Cerebellar cortex (tissue), 1 donor: ENCODE measurements at places on chromosomes 2 and 18.
A peak's percentile ranks its signal among the peaks of the same experiment; 100 is the strongest.

DNA sequence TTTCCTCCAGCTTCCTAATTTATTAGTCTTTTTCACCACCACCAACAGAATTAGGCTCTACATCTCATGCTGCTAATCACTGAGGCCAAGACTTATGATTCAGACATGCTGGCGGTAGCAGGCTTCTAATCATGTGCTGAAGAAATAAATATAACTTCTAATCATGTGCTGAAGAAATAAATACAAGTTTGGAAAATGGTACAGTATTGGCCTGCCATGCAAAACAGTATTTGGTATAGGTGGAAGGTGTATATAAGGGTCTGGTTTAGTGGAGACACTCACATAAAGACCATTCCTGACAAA lies 240.7 kb downstream of the TGIF1 start:
- peak; percentile 68 for DNase-seq

DNA sequence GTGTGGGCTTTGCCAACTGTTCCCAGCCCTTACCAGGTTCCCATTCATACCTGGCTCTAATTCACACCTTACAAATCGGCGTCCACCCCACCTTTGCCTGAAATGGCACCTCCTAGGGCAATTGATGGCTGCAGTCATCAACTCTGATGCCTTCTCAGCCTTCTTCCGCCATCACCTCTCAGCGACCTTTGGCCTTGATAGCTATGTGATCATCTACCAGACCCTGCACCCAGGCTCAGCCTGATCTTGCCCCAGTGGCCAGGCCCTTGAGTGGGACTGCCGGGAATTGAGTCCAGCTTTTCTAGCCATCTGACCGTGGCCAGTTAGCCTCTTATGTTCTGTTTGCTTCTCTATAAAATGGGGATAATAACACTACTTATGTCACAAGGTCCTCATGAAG lies 32.5 kb downstream of the PSD4 start:
- no peak for DNase-seq

- DNase-seq = peak; percentile 18
Observed at GRCh38 chr2:27501042-27501441, 4.4 kb downstream of the GCKR start.

DNA sequence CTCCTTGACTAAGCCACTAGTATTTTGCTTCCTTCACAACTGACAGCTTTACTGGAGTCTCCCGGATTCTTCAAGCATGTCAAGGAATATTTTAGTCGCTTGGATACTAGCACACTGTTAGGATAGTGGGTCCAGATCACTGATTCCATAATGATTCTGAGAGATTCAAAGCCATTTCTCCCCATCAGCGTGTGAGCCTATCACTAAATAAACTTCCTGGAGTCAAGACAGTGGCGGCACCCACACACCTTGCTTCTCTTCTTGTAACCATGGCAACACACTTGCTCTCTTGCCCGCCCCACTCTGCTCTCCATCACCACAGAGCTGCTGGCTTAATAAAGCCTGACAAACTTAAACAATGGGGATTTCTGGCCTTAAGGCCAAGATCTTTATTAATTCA lies 245.1 kb downstream of the LRRTM1 start:
- no peak for DNase-seq

GRCh38 chr18:56807901-56808300 lies 156.7 kb downstream of the WDR7 start:
- DNase-seq = no peak

- no peak for DNase-seq
Observed at GRCh38 chr2:30714811-30715709, 92.2 kb downstream of the CAPN13 start.

- no peak for DNase-seq
Observed at GRCh38 chr18:32802591-32803451, 30.0 kb upstream of the KLHL14 start.

GRCh38 chr18:79523206-79523735 lies 127.5 kb downstream of the NFATC1 start:
- no peak for DNase-seq

GRCh38 chr2:239157269-239157668 lies 243.6 kb downstream of the HDAC4 start:
- DNase-seq = no peak

- peak; percentile 80 for DNase-seq
Observed at GRCh38 chr2:71801969-71802368, 345.7 kb downstream of the CYP26B1 start.

DNA sequence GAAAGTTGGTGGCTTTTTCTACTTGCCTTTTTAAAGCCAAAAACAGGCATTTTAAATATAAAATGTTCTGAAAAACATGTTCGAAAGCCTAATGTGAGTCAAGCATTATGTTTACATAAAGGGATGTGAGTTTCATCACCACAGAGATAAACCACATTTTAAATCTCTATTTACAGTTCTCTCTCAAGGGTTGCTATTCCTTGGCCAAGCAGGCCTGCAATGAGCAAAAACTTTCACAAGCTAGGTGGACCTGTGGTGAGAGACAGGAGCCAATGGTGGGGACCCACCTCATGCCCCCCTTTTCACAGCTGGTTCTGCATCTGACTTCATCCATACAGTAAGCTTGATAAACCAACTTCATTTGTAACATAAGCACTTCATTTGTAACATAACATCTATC lies 65.1 kb downstream of the CUL3 start:
- DNase-seq = no peak

DNA sequence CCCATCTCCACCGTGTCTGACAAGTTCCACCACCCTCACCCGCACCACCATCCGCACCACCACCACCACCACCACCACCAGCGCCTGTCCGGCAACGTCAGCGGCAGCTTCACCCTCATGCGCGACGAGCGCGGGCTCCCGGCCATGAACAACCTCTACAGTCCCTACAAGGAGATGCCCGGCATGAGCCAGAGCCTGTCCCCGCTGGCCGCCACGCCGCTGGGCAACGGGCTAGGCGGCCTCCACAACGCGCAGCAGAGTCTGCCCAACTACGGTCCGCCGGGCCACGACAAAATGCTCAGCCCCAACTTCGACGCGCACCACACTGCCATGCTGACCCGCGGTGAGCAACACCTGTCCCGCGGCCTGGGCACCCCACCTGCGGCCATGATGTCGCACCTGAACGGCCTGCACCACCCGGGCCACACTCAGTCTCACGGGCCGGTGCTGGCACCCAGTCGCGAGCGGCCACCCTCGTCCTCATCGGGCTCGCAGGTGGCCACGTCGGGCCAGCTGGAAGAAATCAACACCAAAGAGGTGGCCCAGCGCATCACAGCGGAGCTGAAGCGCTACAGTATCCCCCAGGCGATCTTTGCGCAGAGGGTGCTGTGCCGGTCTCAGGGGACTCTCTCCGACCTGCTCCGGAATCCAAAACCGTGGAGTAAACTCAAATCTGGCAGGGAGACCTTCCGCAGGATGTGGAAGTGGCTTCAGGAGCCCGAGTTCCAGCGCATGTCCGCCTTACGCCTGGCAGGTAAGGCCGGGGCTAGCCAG lies 1.2 kb downstream of the ONECUT2 start:
- DNase-seq = no peak

DNA sequence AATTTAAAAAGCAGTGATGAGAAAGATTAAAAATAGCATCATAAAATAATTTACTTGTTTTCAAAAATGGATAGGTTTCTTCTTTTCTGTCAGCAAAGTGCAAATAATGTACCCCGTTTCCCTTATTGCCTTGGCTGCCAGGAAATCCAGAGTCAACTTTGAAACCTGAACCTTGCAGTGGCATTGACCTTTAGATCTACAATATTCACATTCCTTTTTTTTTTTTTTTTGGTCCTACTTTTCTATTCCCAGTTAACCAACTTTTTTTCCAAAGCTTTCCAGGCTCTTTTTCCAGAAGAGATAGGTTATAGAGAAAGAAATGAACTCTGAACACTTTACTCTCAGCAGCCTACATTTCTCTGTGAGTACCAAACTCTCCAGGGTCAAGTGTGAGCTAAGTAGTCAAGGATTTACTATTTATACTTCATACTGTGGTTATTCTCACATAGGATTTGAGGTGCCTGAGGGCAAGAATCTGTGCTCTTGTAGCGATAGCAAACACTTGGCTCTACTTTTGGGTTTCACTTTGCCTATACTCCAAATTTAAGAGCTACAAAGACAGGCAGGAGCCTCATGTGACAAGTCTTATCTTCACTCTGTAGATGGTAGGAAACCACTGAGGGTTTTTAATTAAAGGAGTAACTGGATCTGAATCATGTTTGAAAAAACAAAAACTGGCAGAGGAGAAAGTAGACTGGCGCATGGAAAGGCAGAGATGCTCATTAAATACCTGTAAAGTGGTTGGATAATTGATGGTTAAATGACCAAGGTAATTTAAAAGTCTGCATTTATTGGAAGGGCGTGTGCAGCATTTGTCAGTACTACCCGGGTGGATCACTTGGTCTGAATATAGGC lies 63.2 kb upstream of the TMEM17 start:
- no peak for DNase-seq

DNA sequence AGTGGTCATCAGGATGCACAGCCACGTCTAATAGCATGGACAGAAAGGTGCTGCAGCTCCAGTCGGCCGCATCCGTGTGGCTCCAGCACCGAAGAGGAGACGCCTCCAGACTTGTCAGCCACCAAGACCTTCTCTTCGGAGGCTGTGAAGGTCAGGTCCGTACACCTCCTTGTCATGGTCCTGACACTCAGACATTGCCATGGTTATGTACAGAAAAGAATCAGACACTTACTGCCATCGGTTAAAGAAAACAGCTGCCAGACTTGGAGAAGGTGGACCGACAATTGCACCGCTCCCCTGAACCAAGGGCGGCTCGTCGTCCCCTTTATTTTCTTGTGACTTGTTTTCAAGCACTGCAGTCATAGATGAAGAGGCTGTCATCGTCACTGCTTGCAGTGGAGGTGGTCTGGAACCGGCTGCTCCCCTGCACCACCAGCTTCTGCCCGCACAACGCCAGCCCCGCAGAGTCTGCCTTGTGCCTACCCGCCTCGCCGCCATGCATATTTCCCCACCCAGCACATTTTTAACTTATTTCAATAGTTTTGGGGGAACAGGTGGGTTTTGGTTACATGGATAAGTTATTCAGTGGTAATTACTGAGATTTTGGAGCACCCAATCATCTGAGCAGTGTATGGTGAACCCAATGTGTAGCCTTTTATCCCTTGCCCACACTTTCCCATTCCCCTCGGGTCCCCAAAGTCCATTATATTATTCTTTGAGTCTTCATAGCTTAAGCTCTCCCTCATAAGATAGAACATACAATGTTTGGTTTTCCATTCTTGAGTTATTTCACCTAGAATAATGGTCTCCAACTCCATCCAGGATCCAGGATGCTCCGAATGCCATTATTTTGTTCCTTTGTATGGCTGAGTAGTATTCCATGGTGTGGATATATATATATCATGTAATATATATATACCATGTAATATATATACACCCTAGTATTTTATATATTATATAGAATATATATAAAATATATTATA lies 18.1 kb downstream of the FBXO48 start:
- no peak for DNase-seq

DNA sequence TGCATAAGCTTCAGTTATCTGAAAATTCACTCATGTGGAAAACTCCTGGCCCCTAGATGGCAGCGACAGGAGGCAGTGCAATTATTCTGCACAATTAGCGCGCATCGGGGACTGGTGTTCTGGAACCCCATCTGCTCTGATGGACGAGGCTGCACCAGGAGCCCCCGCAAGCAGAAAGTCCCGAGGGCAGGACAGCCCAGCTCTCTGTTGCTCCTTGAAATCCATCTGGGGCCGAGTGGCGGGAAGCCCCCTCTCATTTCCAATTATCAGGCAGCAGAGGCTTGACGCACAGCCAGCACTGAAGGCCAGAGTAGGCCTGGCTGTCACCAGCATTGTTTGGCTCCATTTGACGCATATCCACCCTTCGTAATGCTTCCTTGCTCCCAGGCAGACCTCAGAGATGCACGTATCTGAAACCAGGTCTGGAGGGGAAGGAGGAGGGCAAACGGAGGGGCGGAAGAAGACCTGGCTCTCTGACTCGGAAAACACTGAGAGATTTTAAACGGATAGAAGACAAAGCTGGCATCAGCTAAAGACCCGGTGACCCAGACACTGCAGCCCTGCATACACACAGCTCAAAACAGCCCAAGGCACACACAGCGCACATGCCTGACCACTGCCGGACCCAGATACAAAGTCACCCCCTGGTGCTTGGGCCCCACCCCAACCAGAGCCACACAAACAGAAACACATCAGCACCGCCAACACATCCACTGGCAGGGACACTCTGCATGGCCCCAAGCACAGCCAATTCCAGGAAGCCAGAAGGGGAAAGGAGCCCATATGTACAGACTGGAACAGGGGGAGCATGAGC lies 69.8 kb downstream of the TNS1 start:
- DNase-seq = no peak

DNA sequence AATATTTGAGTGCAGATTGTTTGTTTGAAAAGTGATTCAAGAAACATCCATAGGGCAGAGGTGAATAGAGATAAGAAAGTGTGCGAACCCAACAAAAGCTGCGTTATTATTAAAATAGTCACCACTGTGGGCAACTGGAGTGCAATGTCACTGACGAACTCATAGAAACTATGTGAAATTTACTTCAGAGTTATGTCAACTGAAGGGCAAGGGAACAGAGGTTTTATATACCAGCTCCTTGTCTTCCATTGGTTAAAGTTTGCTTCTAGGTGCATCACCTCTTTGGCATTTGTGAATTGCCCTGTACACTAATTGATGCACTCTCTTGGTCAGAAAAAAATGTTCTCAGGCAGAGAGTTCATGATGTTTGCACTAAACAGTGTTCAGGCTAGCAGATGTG lies 110.5 kb upstream of the NYAP2 start:
- no peak for DNase-seq
